DMS79 treated with DMSO at 0.1 percent for 48 hours (cell line): ENCODE measurements at places on chromosomes 11 and 22.

- no peak for DNase-seq
These were observed 75.1 kb upstream of the CADM1 start for GRCh38 chr11:115579181-115579825.

- peak; percentile 80 for DNase-seq
These were observed 369 bp downstream of the DHCR7 start for GRCh38 chr11:71447791-71448256.

DNA sequence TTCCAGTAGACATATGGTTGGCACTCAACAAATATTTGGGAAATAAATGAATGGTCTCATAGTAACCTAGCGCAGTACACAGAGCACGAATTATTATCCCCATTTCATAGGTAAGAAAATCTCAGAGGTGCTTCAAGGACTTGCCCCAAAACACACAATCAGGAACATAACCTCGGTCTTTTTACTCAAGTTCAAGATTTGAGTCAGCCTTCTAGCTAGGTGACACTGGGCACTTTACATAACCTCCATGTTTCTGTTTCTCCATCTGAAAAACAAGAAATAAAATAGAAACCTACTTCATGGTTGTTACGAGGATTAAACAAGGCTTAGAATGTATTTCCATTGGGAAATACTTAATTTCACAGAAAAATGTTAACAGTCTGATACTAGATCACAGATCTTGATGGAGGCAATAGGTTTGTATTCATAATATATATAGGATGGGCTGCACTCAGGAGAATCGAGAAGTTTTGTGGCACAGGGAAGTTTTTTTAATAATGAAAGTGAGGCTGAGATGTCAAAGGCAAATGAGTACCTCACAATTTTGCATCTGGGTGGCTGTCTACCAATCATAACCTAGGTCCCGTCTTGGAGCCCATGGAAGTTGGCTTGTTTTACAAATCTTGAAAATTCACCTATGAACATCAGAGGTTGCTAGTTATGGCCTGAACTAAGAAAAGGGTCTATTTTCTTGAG lies 147.4 kb upstream of the ZC3H12C start:
- DNase-seq, result no peak

DNA sequence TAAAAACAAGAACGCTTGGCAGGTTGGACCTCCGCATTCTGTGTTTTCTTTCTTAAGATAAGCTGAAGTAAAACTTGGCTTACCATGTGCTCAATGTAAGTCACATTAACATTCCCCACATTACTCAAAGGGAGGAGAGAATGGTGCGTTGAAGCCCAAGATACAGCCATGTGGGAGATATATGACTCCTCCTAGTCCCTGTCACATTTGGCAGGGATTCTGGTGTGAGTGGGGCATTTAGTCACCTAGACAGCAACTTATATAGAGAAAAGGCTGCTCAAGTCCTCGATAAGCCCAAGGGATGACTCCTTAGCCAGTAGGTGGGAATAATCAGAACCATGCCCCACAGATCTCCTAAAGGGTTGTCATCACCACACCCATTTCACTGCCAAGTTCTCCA lies 4.6 kb downstream of the PRSS23 start:
- DNase-seq, result no peak
